Cardiac septum (tissue), 1 donor: ENCODE measurements at places on chromosomes 2 and 18. TPM values are rescaled to one million over a fixed set of nuclear protein-coding genes. Genes with fewer than 3 reads are reported as not detected.

DNA sequence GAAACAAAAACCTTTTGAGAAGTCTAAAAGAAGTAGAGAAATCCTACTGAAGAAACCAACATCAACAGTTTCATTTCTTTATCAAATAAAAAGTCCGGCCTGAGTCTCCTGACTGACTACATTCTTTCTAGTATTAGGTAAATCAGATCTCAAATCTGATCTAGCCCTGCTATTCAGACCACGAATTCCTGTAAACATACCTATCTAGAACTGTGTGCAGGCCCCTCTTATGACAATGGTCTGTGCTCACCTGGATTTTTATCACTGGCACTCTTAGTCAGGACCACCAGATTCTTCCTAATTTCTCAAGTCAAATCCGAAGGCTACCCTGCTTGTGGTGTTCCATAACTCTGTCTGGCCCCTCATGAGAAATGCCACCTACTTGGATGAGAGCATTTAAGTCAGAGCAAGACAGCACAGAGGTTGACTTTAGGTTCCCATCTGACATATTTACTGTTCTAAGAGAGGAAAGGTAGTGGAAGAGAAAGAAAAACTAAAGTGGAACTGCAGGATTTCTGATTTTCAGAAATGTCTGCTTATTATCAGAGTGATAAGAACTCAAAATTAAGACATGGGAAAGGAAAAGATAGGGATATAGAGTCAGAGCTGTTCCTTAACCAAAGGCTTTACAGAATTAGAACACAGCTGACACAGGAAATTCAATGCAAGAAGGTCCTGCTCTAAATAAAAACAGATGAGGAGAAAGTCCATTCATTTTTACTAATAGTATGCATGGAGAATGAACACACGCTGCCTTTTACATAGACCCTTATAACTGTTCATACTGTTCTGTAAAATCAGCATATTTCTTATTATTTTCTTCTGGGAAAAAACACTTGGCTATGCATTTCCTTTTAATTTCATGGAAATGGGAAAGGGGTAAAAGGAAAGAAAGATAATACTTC is 56.5 kb downstream of the SLC8A1 start:
- DNase-seq: no peak

GRCh38 chr2:144771348-144771747 is 251.4 kb upstream of the ZEB2 start:
- DNase-seq: no peak

Gene CDCA7
- total RNA-seq: 1.00 TPM

Gene PRKAG3
- 0.13 TPM for total RNA-seq

Gene FBXO48
- 0.92 TPM for total RNA-seq

DNA sequence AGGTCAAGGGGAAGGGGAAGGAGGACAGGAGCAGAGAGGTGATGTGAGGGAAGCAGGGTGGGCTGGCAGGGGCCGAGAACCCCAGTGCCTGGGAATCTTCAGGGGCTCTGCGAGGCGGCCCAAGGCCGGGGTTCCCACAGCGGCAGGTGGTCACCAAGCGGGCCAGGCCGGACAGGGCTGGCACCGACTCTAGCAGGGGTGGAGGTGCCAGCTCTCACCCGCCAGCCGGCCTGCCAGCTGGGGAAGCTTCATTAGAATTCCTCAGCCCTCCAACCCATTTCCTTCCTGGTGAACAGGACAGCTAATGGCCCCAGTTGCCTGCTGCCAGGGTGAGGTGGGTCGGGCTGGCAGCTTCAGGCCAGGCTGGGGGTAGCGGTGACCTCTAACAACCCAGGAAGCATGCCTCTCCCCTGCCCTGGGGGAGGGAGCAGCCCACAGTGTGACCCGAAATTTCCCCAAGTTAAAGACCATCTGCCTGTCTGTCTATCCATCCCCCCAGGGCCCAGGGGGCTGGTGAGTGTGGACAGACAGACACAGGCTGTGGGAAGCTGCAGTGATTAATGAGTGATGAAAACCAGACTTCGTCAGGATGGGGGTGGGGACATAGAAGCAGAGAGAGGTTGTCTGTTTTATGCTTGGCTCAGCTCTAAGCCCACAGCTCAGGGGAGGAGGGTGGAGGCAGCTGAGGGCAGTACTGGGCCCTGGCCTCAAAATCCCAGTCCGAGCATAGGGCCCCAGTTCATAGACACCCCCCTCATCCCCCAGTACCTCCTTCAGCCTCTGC is 144.1 kb downstream of the ZFP36L2 start:
- peak; percentile 72 for DNase-seq

DNA sequence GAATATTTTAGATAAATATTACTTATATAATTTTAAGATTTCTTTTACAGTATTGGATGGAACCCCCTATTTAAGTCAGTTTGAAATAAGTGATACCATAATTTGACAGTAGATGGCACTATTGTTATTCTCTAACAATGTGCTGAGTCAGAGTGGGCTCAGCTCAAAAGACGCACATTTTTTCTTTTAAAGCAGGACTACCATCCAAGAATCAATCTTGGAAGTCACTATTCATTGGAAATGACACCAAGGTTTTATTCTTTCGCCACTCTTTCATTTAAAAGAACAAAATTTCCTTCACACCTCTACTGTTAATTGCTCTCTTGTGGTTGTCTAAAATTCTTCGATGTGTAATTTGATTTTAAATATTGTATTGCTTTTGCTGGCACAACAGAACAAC is 32.6 kb upstream of the SPAG16 start:
- no peak for DNase-seq

Gene SH3RF3
- 11.2 TPM for total RNA-seq

Gene DSG4
- total RNA-seq: not detected

Gene SEMA4C
- 25.6 TPM for total RNA-seq

Gene REG3G
- not detected for total RNA-seq

GRCh38 chr2:84971510-84972206 is 697 bp downstream of the KCMF1 start:
- peak; percentile 88 for DNase-seq

Gene NOL4
- 0.67 TPM for total RNA-seq

Gene FAM110C
- 4.0 TPM for total RNA-seq

- DNase-seq: no peak
These were observed 106.8 kb upstream of the SERPINE2 start for GRCh38 chr2:224145751-224146355.

Gene PTH2R
- not detected for total RNA-seq

- DNase-seq: no peak
These were observed 781.3 kb upstream of the ID2 start for GRCh38 chr2:7900593-7900992.

Gene DSG2
- total RNA-seq: 34.4 TPM

- peak; percentile 92 for DNase-seq
These were observed 4.0 kb downstream of the ID2 start for GRCh38 chr2:8685697-8686358.

GRCh38 chr2:237214030-237214675 is 128.5 kb downstream of the COPS8 start:
- DNase-seq: no peak

- no peak for DNase-seq
These were observed 179.4 kb upstream of the CXCR4 start for GRCh38 chr2:136297312-136297711.

GRCh38 chr2:45904267-45904945 is 252.9 kb downstream of the PRKCE start:
- no peak for DNase-seq
